ENCODE measurements at places on chromosomes 5 and 9.

DNA sequence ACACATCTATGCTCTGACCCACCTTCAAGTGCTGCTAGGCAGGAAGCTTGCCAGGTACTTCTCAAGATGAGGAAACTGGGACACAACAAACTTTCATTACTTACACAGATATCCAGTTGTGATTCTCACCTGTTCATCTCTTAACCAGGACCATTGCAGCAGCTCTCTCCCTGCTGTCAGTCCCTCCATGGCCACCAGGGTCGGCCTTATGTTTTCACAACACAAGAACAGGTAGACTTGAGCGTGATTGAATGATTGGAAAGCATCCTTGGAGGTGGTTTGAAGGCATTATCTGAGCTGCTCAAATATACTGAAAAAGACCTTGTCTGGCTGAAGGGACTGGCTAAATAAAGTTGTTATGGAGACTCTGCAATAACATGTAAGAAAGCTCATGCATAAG is 94.4 kb downstream of the MTREX start:
- no peak for DNase-seq

DNA sequence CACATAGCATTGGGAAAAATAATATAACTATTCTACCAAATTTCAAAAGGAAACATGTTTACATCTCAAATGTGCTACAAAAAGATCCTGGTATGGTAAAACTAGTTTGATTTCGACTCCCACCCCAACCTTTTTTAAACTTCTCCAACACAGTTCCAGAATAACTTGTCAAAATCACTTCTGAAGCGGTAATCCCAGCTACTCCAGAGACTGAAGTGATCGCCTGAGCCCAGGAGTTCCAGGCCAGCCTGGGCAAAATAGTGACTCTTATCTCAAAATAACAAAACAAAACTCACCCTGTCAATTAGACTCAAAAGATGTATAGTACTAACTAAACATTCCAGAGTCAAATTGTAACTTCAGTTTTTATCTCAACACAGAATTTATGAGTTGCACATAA is 71.3 kb upstream of the RNF38 start:
- no peak for DNase-seq

- DNase-seq, result no peak
Observed at GRCh38 chr5:163248333-163248732, 189.1 kb upstream of the CCNG1 start.

DNA sequence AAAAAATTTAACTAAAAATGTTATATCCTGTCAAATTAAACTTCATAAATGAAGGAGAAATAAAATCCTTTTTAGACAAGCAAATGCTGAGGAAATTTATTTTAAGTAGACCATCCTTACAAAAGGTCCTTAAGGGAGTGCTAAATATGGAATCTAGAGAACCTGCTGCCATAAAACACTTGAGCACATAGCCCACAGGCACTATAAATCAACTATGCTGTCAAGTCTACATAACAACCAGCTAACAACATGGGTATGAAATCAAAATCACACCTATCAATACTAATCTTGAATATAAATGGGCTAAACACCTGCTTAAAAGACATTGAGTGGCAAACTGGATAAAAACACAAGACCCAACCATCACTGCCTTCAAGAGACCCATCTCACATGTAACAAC is 15.1 kb upstream of the PRSS3 start:
- no peak for DNase-seq

GRCh38 chr9:136936645-136937170 is 7.8 kb downstream of the FBXW5 start:
- DNase-seq, result no peak

GRCh38 chr5:137672001-137672400 is 63.9 kb downstream of the KLHL3 start:
- DNase-seq, result no peak

DNA sequence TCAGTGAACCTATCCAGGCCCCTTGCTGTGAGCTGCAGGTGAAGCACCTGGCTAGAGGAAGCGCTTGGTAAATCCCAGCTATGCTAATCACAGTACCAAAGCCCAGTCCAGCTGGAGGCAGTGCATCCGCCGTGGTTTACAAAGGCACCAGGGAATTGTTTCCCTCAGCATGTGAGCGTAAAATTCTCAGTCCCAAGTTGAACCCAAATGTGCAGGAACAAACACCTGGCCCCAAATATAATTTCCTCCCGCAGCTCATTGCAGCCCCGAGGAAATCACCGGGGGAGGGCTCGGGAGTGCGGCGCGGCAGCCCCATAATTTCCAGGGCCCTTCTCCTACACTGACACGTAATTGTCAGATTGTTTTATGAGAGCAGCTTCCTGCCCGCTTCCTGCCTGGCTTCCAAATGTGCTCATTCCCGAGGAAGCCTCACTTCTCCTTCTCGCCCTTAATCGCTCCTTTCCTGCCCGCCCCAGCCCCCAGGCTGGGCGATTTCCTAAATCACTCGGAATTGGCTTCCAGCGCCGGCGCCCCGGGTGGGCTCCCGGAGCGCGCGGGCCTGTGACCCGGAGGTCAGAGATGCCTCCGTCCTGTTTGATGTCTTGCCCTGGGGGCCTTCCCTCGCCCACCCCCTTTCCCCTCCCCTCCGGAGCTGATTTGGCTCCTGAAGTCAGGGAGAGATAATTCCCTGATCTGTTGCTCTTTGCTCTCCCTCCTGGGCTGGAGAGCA is 134.4 kb downstream of the FGF1 start:
- no peak for DNase-seq

DNA sequence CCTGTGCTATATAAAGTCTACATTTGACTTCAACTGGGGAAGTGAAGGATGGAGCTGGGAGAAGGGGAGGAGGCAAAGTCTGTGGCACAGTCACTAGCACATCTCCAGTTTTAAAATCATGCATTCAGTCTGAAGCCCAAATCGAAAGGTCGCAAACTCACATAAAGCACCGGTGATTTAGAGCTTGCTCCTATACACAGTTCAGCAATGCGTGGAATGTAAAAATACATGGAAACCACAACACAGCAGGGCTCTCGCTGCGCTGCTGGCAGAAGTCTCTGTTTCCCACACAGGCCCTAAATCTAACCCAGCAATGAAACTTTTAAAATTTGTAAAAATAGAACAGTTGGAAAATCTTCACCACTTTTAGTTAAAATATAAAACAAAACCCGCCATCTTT is 68.2 kb downstream of the EBF1 start:
- DNase-seq, result no peak

DNA sequence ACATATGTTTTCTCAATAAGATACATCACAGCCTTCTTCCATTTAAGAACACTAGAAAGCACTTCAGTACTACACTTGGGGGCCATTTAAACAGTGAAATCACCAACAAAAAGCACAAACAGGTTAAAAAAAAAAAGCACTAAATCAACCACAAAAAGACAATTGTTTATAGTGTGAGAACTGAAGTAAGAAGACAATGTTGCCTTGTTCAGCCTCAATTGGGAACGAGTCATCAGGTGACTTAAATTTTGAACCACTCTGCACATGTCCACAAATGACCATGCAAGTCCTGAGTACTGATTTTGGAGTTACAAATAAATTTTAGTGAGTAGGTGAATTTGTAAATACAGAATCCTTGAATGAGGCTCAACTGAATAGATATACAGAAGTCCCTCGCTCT is 37.2 kb upstream of the HNRNPA0 start:
- no peak for DNase-seq

DNA sequence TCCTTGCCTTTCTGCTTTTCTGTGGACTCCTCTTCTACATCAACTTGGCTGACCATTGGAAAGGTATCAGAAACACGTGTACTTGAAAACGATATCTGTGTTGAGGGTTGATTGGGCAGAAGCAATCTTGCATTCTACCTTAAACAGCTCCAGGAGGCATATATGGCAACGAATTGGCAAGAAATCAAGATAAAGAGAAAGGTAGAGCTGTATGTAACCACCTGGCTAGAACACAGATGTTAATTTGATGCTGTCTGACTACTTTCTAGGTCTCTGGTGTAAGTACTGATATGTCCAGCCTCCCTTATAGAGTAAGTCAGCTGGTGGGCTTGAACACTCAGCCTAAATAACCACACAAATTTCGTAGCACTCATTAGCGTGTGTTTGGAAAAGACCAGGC is 1.3 kb downstream of the MAN1B1 start:
- DNase-seq, result no peak

GRCh38 chr5:74613283-74613682 is 27.2 kb downstream of the ENC1 start:
- DNase-seq, result no peak

GRCh38 chr9:83956086-83956435 is 24.0 kb downstream of the HNRNPK start:
- DNase-seq, result no peak

GRCh38 chr9:130693426-130694191 is at the start of gene EXOSC2:
EXOSC2 (plus strand) TSS chr9:130693780; CDS start chr9:130693792, 12 bp downstream.
- peak; percentile 97 for DNase-seq

GRCh38 chr5:172007175-172008110 is 1.0 kb upstream of the FBXW11 start:
- peak; percentile 4 for DNase-seq

GRCh38 chr9:100880284-100880683 is 148.2 kb upstream of the PLPPR1 start:
- no peak for DNase-seq

- DNase-seq, result no peak
Observed at GRCh38 chr5:174078416-174078815, 32.9 kb downstream of the NSG2 start.
